Type B pancreatic cell (in vitro differentiated cells): ENCODE measurements at places on chromosomes 5 and 9.

DNA sequence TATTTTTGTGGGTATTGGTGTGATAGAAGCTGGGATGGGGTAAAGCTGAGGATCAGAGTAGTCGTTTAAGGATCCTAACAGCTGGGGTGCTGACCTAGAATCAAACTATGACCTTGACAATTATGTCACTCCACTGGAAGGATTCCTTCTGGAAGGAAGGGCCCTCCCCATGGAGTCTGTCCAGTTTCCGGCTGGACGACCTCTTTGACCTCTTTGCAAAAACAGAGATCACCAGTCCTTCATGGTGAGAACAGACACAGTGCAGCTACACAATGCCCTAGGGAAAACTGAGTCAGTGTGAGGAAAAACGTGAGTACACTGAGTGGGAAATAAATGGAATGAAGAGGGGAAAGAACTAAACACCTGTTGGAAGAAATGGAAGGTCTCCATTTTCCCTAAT is 445.6 kb downstream of the MAT2B start:
- no peaks in the 10 kb centered on the region for H3K4me1 ChIP-seq
- H3K4me3 ChIP-seq = no peak overlapping the region
- H3K27me3 ChIP-seq = peaks cover 6% of the 10 kb centered on the region
- H3K27ac ChIP-seq = no peak overlapping the region

- no peak overlapping the region for H3K27ac ChIP-seq
- H3K4me1 ChIP-seq = no peaks in the 10 kb centered on the region
- H3K4me3 ChIP-seq = no peak overlapping the region
- H3K27me3 ChIP-seq = no peaks in the 10 kb centered on the region
- no peak for DNase-seq
Observed at GRCh38 chr9:15403155-15403554, 19.5 kb upstream of the SNAPC3 start.

GRCh38 chr9:106334081-106334480 is 528.9 kb upstream of the ZNF462 start:
- no peaks in the 10 kb centered on the region for H3K36me3 ChIP-seq
- no peak overlapping the region for H3K4me3 ChIP-seq

DNA sequence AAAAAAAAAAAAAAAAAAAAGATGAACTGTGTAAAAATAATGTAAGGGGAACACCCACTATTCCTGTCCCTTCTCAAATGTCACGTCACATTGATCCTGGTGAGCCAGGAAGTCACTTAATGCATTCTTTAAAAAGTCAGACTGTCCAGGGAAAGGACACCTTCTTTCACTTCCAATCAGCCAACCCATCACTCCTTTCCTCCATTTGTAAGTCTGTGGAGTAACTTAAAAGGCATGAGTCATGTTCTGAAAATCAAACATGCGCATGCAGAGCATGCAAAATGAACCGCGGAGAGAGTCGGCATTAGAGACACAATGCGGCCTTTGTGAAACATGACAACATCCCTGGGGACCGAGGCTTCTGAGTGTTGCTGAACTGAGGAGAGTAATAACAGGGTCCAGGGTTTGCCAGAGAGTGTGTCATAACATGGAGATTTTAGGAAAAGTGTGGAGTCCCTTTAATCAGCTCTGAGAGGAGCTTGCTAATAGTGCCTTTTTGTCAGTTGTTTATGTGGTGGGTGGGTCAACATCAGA is 77.6 kb upstream of the SEMA6A start:
- H3K36me3 ChIP-seq = no peaks in the 10 kb centered on the region
- DNase-seq = no peak
- H3K4me1 ChIP-seq = peaks cover 24% of the 10 kb centered on the region
- peak overlapping the region; percentile 75 for H3K4me3 ChIP-seq

GRCh38 chr9:23215688-23216087 is 610.4 kb downstream of the ELAVL2 start:
- no peak overlapping the region for H3K27ac ChIP-seq
- no peaks in the 10 kb centered on the region for H3K27me3 ChIP-seq
- no peaks in the 10 kb centered on the region for H3K4me1 ChIP-seq
- H3K4me3 ChIP-seq = no peak overlapping the region
- DNase-seq = no peak
- H3K36me3 ChIP-seq = no peaks in the 10 kb centered on the region

GRCh38 chr5:138705567-138705966 is 47.7 kb upstream of the CTNNA1 start:
- no peak for DNase-seq
- no peak overlapping the region for H3K4me3 ChIP-seq
- peaks cover 44% of the 10 kb centered on the region for H3K4me1 ChIP-seq
- no peaks in the 10 kb centered on the region for H3K36me3 ChIP-seq
- H3K27ac ChIP-seq = no peak overlapping the region

- H3K36me3 ChIP-seq = no peaks in the 10 kb centered on the region
- no peak for DNase-seq
- H3K27me3 ChIP-seq = peaks cover 11% of the 10 kb centered on the region
- H3K4me1 ChIP-seq = no peaks in the 10 kb centered on the region
- peak overlapping the region; percentile 68 for H3K27ac ChIP-seq
Observed at GRCh38 chr9:71830929-71831328, 62.6 kb upstream of the CEMIP2 start.

- H3K4me1 ChIP-seq = no peaks in the 10 kb centered on the region
- no peaks in the 10 kb centered on the region for H3K36me3 ChIP-seq
- H3K27me3 ChIP-seq = peaks cover 70% of the 10 kb centered on the region
- DNase-seq = no peak
- no peak overlapping the region for H3K27ac ChIP-seq
- H3K4me3 ChIP-seq = no peak overlapping the region
Observed at GRCh38 chr9:135069558-135070197, 17.8 kb upstream of the OLFM1 start.

GRCh38 chr9:88460587-88461332 is 72.5 kb downstream of the SPIN1 start:
- H3K36me3 ChIP-seq = peaks cover 28% of the 10 kb centered on the region
- H3K4me1 ChIP-seq = peaks cover 31% of the 10 kb centered on the region
- H3K27ac ChIP-seq = peak overlapping the region; percentile 46
- no peaks in the 10 kb centered on the region for H3K27me3 ChIP-seq
- H3K4me3 ChIP-seq = peak overlapping the region; percentile 18
- no peak for DNase-seq

- H3K27ac ChIP-seq = no peak overlapping the region
- no peak overlapping the region for H3K4me3 ChIP-seq
- no peaks in the 10 kb centered on the region for H3K36me3 ChIP-seq
- H3K4me1 ChIP-seq = no peaks in the 10 kb centered on the region
- no peak for DNase-seq
- H3K27me3 ChIP-seq = peaks cover 3% of the 10 kb centered on the region
Observed at GRCh38 chr5:77294185-77294584, 83.7 kb downstream of the PDE8B start.

GRCh38 chr9:99130069-99130468 is 25.2 kb downstream of the TGFBR1 start:
- DNase-seq = no peak
- H3K4me3 ChIP-seq = no peak overlapping the region
- no peaks in the 10 kb centered on the region for H3K27me3 ChIP-seq

DNA sequence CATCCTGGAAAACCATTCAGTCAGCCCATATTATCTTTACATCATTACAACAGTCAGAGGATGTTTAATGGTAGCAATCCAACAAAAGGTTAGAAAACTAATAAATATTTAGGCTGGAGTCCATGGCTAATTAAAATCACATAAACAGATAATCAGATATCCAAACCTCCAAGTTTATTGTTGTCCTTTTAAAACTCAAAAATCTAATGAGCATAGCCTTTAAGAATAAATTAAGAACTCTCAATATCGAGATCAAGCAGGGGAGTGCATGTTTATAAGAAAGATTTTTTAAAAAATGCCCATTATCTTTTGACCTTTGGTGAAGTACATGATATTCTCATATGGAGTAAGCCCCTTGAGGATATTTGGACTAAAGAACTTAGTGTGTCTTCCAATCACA is 842.9 kb upstream of the SEMA6A start:
- peaks cover 5% of the 10 kb centered on the region for H3K4me1 ChIP-seq
- H3K36me3 ChIP-seq = no peaks in the 10 kb centered on the region
- no peak for DNase-seq
- H3K4me3 ChIP-seq = no peak overlapping the region
- no peaks in the 10 kb centered on the region for H3K27me3 ChIP-seq

- H3K4me3 ChIP-seq = no peak overlapping the region
- no peak overlapping the region for H3K27ac ChIP-seq
- no peaks in the 10 kb centered on the region for H3K36me3 ChIP-seq
- DNase-seq = no peak
Observed at GRCh38 chr9:137467161-137467581, 8.0 kb upstream of the NSMF start.

GRCh38 chr5:6355294-6355693 is 23.1 kb downstream of the MED10 start:
- no peak overlapping the region for H3K4me3 ChIP-seq
- no peak for DNase-seq
- no peak overlapping the region for H3K27ac ChIP-seq
- no peaks in the 10 kb centered on the region for H3K36me3 ChIP-seq
- no peaks in the 10 kb centered on the region for H3K4me1 ChIP-seq
- H3K27me3 ChIP-seq = peaks cover 20% of the 10 kb centered on the region

DNA sequence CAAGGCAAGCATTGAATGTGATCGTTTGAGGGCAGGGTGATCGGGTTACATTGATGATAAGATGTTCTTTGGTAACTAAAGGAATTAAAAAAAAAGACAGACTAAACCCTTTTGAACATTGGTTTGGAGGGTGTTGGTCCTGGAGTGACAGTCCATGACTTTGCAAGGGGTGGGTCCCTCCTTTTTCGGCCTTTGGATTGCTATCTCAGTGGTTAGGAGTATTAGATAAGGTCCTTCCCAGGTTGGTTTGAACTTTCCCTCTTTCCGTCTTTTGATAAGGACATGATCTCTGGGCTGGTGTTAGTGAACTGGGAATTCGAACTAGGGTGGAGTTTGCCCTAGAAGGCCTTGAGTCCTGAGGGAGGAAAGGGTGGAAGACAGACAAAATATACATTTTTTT is 5.4 kb upstream of the ABO start:
- peak; percentile 11 for DNase-seq
- H3K36me3 ChIP-seq = no peaks in the 10 kb centered on the region
- H3K27ac ChIP-seq = no peak overlapping the region
- H3K4me3 ChIP-seq = no peak overlapping the region
- H3K27me3 ChIP-seq = peaks cover 41% of the 10 kb centered on the region

DNA sequence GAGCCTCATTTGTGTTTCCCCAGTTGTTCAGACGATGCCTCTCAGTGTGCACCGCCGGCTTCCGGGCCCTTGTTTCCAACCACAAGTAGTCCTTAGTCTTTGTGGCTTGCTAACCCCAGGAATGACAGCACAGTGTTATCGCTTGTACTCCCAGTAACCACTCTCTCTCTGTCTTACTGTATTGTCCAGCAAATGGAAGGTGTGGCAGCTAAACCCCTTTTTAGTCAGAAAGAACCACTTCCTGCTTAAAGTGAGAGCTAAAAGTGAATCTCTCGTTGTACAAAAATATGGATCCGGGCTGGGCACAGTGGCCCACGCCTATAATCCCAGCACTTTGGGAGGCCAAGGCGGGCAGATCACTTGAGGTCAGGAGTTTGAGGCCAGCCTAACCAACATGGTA is 61.3 kb downstream of the ENC1 start:
- no peak overlapping the region for H3K27ac ChIP-seq
- no peaks in the 10 kb centered on the region for H3K27me3 ChIP-seq
- H3K36me3 ChIP-seq = no peaks in the 10 kb centered on the region
- no peak for DNase-seq
- H3K4me1 ChIP-seq = peaks cover 18% of the 10 kb centered on the region
